Activated CD8-positive, alpha-beta memory T cell treated with anti-CD3 and anti-CD28 coated beads, Interleukin-2, amount 10 ng/mL, durations not matched to agents 7 days and 5 days (primary cell): ENCODE measurements at places on chromosomes 12 and 14.
A peak's percentile ranks its signal among the peaks of the same experiment; 100 is the strongest.

GRCh38 chr12:114955414-114956014, 271.5 kb upstream of the TBX3 start:
- H3K27ac ChIP-seq, result no peak overlapping the region
- H3K4me1 ChIP-seq, result no peaks in the 10 kb centered on the region
- H3K4me3 ChIP-seq, result no peak overlapping the region
- no peaks in the 10 kb centered on the region for H3K27me3 ChIP-seq
- no peaks in the 10 kb centered on the region for H3K36me3 ChIP-seq
- no peak for DNase-seq

DNA sequence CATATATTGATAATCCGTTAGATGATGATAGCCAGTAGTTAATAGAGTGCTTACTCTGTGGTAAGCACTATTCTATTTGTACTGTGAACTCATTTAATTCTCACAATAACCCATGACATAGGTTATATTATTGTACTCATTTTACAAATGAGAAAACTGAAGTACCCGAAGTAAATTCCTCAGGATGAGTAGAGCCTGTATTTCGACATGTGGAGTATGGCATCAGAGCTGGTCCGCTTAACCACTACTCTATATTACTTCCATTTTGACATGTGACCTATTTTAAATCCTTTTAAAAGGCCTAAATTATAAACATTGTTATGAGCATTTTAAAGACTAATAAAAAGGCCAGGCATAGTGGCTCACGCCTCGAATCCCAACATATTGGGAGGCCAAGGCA, 8.0 kb upstream of the RAP1B start:
- no peaks in the 10 kb centered on the region for H3K27me3 ChIP-seq
- no peak for DNase-seq
- H3K27ac ChIP-seq, result no peak overlapping the region

DNA sequence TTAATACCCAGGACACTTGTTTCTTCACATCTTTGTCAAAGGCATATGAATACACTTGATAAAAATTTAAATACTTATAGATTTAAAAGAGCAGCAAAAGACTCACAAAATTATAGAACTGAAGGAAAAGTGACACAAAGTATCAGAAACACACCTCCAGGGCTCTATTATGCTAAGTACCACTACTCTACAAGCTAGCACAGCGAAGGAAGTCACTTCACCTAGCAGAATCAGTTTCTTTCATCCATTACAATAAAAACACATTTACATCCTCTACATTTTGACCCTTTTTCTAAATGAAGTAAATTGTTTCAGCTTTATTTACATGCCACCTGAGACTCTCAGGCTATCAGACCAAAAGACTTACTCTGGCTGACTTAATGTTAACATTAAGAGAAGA, 26.6 kb upstream of the PTPRB start:
- H3K36me3 ChIP-seq, result no peaks in the 10 kb centered on the region
- no peak for DNase-seq
- H3K27me3 ChIP-seq, result no peaks in the 10 kb centered on the region
- no peaks in the 10 kb centered on the region for H3K4me1 ChIP-seq

- H3K27me3 ChIP-seq, result peaks cover 16% of the 10 kb centered on the region
- no peaks in the 10 kb centered on the region for H3K36me3 ChIP-seq
- H3K4me3 ChIP-seq, result no peak overlapping the region
- no peaks in the 10 kb centered on the region for H3K4me1 ChIP-seq
- no peak for DNase-seq
Observed at GRCh38 chr14:90714811-90715210, 101.4 kb downstream of the TTC7B start.

DNA sequence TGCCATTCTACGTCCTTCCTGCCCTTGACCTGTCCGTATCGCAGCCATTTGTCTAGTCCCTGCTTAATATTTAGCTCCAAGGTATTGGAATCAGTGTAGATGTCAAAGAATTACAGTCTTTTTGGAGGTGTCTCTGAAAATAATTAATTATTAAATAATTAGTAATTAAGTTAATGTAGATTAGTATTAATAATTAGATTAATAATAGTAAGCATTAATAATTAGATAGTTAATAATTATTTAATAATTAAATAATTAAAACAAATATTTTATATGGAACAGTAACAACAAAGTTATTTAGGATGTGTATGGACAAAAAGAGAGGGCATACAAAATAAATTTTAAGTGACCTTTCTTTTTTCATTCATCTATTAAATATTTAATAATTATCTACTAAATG, 639.6 kb downstream of the AACS start:
- no peak overlapping the region for H3K4me3 ChIP-seq
- H3K27me3 ChIP-seq, result no peaks in the 10 kb centered on the region
- H3K4me1 ChIP-seq, result no peaks in the 10 kb centered on the region
- no peak overlapping the region for H3K27ac ChIP-seq
- DNase-seq, result no peak

DNA sequence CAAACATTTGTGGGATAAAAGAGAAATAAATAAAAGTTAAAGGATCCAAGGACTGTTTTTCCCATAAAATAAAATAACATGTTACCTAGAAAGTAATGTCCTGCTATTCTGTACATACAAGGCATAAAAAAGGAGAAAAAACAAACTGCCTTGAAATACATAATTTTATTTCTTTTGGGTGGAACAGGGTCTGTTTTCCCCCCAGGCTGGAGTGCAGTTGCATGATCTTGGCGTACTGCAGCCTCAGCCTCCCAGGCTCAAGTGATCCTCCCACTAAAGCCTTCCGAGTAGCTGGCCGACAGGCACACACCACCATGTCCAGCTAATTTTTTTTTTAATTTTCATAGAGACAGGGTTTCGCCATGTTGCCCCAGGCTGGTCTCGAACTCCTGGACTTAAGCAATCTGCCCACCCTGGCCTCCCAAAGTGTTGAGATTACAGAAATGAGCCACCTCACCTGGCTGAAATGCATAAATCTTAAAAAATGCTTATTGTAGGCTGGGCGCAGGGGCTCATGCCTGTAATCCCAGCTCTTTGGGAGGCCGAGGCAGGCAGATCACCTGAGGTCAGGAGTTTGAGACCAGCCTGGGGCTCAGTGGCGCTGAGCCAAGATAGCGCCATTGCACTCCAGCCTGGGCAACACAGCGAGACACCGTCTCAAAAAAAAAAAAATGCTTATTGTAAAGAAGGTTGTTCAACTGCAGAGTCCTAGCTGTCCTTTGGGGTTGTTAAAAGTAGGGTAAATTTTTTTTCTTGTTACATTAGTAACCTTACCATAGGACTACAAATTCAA, 4.1 kb upstream of the TUBA1C start:
- H3K4me1 ChIP-seq, result peaks cover 16% of the 10 kb centered on the region
- no peak overlapping the region for H3K4me3 ChIP-seq
- H3K27ac ChIP-seq, result no peak overlapping the region
- no peaks in the 10 kb centered on the region for H3K27me3 ChIP-seq

DNA sequence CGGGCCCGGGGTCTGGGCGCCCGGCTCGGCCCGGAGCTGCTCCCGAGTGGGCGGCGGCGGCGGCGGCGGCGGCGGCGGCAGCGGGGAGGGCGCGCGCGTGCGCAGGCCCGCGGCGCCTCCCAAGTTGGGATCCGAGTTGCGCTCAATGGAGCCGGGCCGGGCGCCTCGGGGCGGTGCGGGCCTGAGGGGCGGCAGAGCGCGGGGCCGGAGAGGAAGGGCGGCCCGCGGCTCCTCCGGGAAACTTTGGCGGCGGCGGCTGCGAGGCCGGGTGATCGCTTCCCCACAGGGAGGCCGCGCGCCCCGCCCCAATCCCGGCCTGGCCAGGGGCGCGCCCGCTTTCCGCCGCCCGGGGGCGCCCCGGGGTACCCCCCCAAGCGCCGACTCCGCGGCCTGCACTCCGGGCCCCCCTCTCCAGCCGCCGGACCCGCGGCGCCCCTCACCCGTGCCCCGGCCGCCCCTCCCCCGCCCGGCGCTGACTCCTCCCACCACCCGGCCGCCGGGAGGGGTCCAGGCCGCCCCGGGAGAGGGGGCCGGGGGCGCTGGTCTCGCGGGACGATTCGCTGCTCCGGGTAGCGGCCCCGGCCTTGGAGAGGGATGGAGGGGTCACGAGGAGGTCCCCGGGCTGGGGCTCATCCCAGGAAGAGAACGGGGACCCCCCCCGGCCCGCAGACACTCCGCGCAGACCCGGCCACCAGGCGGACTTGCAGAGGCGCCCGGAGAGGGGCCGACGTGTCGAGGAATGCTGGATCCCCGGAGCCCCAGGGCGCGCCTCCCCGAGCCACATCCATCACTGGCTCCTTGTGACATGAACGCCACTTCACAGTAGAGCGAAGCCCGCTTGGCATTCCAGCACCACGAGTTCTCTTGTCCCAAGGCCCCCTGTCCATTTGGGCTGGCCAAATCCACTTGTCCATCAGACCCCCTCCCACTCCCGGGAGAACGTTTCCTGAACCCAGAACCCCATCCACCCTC, at the start of gene RILPL1:
Gene RILPL1 (minus strand): TSS at position 48 of the 972 bp plus-strand sequence. CDS start 237 bp downstream, outside the sequence.
- peak within 1 kb of the TSS; percentile 68 for H3K4me3 ChIP-seq
- H3K27ac ChIP-seq, result no peak within 1 kb of the TSS
- no peaks in the 10 kb centered on the region for H3K36me3 ChIP-seq

- no peak overlapping the region for H3K27ac ChIP-seq
- no peaks in the 10 kb centered on the region for H3K36me3 ChIP-seq
- peaks cover 82% of the 10 kb centered on the region for H3K27me3 ChIP-seq
- H3K4me1 ChIP-seq, result peaks cover 5% of the 10 kb centered on the region
- no peak overlapping the region for H3K4me3 ChIP-seq
- no peak for DNase-seq
Observed at GRCh38 chr14:54697803-54698202, 130.9 kb downstream of the SAMD4A start.
